B cell (primary cell): ENCODE measurements at places on chromosomes 16 and 17. TPM values are rescaled to one million over a fixed set of nuclear protein-coding genes. Genes with fewer than 3 reads are reported as not detected.

The RNF43 gene
- 2.5 and 3.2 TPM in 2 replicates for total RNA-seq

The KRTAP2-2 gene
- not detected in 2 replicates for total RNA-seq

The ZSCAN10 gene
- total RNA-seq: not detected in 2 replicates

The PNMT gene
- 0.39 and 0.76 TPM in 2 replicates for total RNA-seq

The CD7 gene
- 0.58 and 0.67 TPM in 2 replicates for total RNA-seq

The KRT25 gene
- total RNA-seq: not detected in 2 replicates

The CHD9 gene
- 97.5 and 102 TPM in 2 replicates for total RNA-seq

The GAST gene
- total RNA-seq: not detected in 2 replicates

The SULT1A4 gene
- total RNA-seq: 6.0 and 7.0 TPM in 2 replicates

The FBXW10 gene
- 0.15 TPM in 1 of 2 replicates, not detected in the other for total RNA-seq

The RNF213 gene
- 287 and 299 TPM in 2 replicates for total RNA-seq
